ENCODE measurements at places on chromosomes 4 and X.
A peak's percentile ranks its signal among the peaks of the same experiment; 100 is the strongest.

GRCh38 chrX:96407981-96408380, 276.7 kb upstream of the DIAPH2 start:
- DNase-seq = no peak

DNA sequence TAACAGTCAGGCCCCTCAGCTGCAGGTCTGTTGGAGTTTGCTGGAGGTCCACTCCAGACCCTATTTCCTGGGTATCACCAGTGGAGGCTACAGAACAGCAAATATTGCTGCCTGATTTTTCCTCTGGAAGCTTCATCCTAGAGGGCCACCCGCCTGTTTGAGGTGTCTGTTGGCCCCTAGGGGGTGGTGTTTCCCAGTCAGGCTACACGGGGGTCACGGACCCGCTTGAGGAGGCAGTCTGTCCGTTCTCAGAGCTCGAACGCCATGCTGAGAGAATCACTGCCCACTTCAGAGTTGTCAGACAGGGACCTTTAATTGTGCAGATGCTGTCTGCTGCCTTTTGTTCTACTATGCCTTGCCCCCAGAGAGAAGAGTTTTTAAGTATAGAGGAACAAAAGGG, 160.8 kb downstream of the DKK2 start:
- DNase-seq = no peak

GRCh38 chr4:1371176-1372165, 24.5 kb downstream of the UVSSA start:
- no peak for DNase-seq

GRCh38 chr4:24477919-24478318, 106.4 kb downstream of the DHX15 start:
- DNase-seq = no peak

DNA sequence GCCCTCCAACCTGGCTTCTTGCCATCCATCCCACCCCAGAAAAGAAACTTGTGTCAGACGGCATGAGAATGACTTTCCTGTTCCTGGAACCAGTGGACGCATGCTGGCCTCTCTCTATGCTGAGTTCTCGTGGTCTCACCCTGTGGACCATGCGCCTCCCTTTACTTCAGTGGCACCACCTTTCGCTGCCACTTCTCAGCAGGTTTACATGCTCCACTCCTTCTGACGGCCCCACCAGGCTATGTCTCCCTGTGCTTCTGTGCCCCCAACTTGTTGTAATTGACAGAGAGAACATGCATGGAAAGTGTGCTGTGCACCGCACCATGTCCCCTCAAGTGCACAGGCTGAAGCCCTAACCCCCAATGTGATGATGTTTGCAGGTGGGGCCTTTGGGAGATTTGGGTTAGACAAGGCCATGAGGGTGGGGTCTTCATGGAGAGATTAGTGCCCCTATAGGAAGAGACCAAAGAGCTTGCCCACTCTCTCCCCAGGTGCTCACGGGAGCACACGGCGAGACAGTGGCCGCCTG, 3.1 kb upstream of the PPP2R2C start:
- DNase-seq = peak; percentile 2

GRCh38 chrX:155534800-155535199, 76.4 kb upstream of the F8A3 start:
- DNase-seq = no peak

DNA sequence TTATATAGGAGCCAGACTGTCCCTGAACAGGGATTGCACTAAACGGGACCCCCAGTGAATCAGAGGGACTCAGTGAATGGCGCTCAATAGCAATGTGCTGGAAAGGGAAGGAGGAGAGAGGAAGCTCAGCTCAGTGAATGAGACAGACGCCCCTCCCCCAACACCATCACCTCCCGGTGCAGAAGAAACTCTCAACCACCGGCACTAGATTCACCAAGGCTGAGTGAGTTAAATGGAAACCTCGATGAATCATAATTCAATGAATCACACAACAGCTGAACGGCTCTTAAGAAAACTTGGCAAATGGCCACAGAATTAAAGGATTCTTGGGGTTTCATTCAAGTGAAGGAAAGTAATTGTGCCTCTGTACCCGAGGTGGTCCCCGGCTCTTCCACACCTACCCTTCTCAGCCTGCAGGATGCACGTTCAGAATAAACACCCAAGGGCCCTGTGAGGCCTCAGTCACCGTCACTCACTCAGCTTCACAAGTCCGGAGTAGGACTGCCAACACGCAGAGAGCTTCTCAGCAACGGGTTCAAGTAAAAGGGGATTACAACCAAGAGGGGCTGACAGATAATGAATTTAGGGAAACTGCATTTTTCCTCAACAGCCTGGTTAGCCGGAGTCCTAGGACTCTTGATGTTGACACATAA, 29.3 kb downstream of the CRMP1 start:
- DNase-seq = no peak

GRCh38 chr4:26288355-26288909, 32.4 kb upstream of the RBPJ start:
- DNase-seq = peak; percentile 67

Measured in CD4-positive, alpha-beta T cell treated with Interleukin-4 for 1 hour (primary cell).